ENCODE measurements at places on chromosomes 3 and 15. TPM values are rescaled to one million over a fixed set of nuclear protein-coding genes. Genes with fewer than 3 reads are reported as not detected.

Gene HIGD2B
- not detected for total RNA-seq

Gene TMOD2
- total RNA-seq = 6.0 TPM

Gene PATL2
- total RNA-seq = 0.22 TPM

Gene LAMB2
- total RNA-seq = 254 TPM

Gene PRSS50
- not detected for total RNA-seq

Gene CCDC80
- total RNA-seq = 9.2 TPM

Gene CCRL2
- total RNA-seq = 14.6 TPM

Gene ZPLD1
- not detected for total RNA-seq

Gene LRRC15
- not detected for total RNA-seq

Gene C2CD4B
- total RNA-seq = 21.7 TPM

Gene OSTN
- not detected for total RNA-seq

Gene IMPG2
- total RNA-seq = 0.50 TPM

Gene SERPINI2
- total RNA-seq = not detected

Gene C3orf38
- total RNA-seq = 31.2 TPM

Gene ZNF385D
- total RNA-seq = 0.14 TPM

Gene PSTPIP1
- total RNA-seq = 1.9 TPM

Gene TLR9
- total RNA-seq = under 0.01 TPM

Gene LSAMP
- total RNA-seq = under 0.01 TPM

Gene KLHDC8B
- total RNA-seq = 14.0 TPM

Gene CCDC191
- 2.1 TPM for total RNA-seq

Gene MED12L
- 0.57 TPM for total RNA-seq

Gene ADCY5
- not detected for total RNA-seq

Gene GHSR
- total RNA-seq = not detected

Gene RBP2
- not detected for total RNA-seq

Gene MAP6D1
- 1.9 TPM for total RNA-seq

Gene INTS14
- 58.2 TPM for total RNA-seq

Gene MAGEL2
- total RNA-seq = not detected

Gene CDHR4
- not detected for total RNA-seq

Gene TP63
- total RNA-seq = not detected

Gene RPL4
- 3,099 TPM for total RNA-seq

Gene LDHAL6B
- total RNA-seq = not detected

Gene NEDD4
- total RNA-seq = 64.2 TPM

Gene SLC12A1
- total RNA-seq = not detected

Gene TRA2B
- 307 TPM for total RNA-seq

Gene PLA2G4D
- total RNA-seq = not detected

Gene UBE2E2
- total RNA-seq = 37.5 TPM

Gene C3orf62
- 2.1 TPM for total RNA-seq

Gene HEXA
- 41.2 TPM for total RNA-seq

Gene PRR20G
- not detected for total RNA-seq

Gene CLEC3B
- total RNA-seq = not detected

Gene PCSK6
- total RNA-seq = 0.07 TPM

Gene PPP1R14D
- total RNA-seq = not detected

Gene NUP210
- total RNA-seq = 0.53 TPM

Gene TRAIP
- total RNA-seq = 4.8 TPM

Gene IL5RA
- not detected for total RNA-seq

Gene LRIG1
- total RNA-seq = 49.3 TPM

Gene TM4SF1
- total RNA-seq = 906 TPM

Gene JAGN1
- 23.1 TPM for total RNA-seq

Gene ROBO2
- not detected for total RNA-seq

Gene NRG4
- not detected for total RNA-seq

Gene TAGLN3
- total RNA-seq = not detected

Gene TPRG1
- total RNA-seq = 0.13 TPM

Gene CYP11A1
- not detected for total RNA-seq

Gene AADAC
- total RNA-seq = not detected

Gene PLD1
- total RNA-seq = 173 TPM

Gene SH2D7
- not detected for total RNA-seq

Measured in thoracic aorta endothelial cell (primary cell).